ENCODE measurements at places on chromosomes 12 and 14.

DNA sequence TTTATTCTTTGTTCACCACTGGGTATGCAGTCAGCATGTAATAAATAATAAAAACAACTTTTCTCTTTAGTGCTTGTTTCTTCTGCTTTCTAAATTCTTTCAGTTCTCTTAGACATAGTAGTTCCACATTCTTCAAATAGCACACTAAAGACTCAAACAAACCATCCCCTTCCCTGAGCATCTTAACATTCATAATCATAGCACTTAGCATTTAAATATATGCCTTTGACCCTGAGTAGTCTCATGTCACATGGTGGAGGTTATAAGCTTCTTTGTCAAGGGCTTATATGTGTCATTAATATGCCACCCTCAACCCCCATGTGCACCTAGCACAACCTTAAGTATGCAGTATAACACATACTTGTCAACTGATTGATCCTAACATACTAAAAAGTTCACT lies 212.7 kb downstream of the PHLDA1 start:
- DNase-seq: no peak

DNA sequence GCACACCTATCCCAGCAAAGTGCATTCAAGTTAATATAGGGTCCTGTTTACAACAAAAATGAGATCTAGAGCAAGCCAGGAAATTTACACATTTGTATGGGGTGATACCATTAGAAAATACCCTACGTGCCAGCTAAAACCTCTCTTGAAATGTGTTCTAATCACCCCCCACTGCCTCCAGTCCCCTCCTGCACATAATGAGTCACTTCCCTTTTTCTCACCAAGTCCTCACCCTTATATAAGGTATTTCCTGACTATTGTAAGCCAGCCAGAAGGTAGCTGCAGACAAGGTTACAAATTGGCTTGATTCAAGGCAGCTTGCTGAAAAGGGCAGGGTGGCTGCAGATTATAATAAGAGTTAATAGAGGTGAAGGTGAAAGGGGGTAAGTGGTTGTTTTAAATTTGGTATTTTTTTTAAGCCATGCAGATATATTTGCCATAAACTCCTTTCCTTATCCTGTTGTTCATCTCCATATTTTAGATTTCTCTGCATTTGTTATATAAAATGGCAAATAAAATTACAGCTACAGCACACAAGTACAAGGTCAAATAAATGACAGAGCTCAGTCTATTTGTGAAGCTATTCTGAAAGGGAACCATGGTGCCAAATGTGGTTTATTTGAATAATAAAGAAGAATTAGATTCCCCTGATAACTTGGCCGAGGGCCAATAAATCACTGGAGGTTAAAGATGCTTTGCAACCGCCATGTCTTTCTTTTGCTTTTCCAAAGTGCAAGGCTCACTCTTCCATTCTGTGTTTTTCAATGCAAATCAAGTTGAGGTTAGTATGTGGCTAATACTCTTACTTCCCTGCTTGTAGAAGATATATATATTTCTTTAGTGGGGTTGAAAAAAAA lies 385.9 kb downstream of the EGLN3 start:
- no peak for DNase-seq

GRCh38 chr14:73468828-73469375 lies 10.6 kb upstream of the NUMB start:
- DNase-seq: no peak

- DNase-seq: no peak
These were observed 25.1 kb downstream of the FGFR1OP2 start for GRCh38 chr12:26963413-26963812.

DNA sequence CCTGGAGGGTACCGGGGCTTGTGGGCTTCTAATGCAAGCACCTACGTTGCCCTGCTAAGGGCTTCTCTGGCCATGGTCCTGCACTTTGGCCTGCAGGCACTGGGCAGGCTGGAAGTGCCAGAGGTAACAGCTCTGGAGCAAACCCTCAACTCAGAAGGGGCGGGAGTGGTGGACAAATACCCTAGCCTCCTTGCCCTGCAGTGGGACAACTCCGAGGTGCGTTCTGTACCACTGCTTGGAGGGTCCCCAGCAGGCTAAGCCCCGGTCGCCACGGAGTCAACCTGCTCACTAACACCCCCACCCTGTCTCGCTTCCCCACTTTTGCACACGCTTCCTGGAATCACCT lies 20.4 kb upstream of the BEGAIN start:
- DNase-seq: no peak

DNA sequence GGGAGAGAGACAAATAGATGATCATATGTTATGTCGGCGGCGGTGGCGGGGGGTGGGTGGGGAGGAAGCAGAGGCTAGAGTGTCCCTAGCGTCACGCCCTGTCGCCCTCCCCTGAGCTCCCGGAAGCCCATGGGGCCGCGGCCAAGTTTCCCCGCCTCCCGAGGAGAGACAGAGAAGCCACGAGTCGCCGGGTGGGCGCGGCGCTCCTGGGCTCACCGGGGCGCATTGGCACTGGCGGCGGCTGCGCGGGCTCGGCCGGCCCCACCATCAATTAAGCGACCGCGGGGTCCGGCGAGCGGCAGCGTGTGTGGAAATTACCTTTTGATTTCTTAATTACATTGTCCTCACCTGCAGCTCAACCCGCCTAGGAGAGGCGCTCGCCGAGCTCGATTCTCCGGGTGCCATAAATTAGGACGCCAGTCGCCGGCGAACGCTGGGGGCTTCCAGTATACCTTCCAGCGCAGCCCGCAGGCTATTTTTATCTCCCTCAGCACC lies 119.9 kb upstream of the LHX5 start:
- peak; percentile 62 for DNase-seq

- DNase-seq: no peak
These were observed 200.1 kb downstream of the DAD1 start for GRCh38 chr14:22388669-22389595.

DNA sequence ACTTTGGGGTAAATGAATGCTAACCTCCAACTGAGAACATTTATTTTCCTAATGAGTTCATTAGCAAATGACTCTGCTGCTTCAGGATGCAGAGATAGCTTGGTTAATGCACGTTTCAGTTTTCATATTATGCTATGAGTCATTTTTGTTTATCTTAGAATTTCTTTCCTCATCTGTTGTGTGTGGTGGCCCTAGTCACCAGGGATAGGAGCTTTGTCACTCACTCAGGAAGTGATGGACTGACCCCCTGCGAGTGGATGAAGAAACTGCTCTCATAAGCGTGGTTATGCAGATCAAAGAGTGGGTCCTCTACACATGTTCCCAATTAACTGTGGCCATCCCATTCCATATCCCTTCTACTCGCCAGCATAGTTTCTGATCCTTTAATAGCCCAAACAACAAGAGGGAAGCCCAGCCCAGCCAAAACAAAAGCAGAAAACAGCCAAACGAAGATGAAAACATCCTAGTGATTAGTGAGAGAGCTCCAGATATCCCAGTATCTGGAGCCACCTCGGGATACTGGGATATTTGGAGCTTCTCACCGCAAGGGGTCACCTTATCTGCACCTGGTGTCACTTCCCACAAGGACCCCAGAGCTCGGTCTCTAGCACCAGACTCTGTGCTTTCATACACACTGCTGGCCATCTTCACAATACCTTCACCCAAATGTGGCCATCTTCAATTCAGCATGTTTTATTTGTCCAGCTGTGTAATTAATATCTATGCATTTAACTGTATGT lies 8.6 kb downstream of the TC2N start:
- DNase-seq: no peak

GRCh38 chr14:29348504-29348903 lies 579.1 kb downstream of the PRKD1 start:
- DNase-seq: no peak

- DNase-seq: no peak
These were observed 4.8 kb downstream of the ENTPD5 start for GRCh38 chr14:74014299-74014698.

GRCh38 chr12:47821346-47821706 lies 1.6 kb upstream of the HDAC7 start:
- DNase-seq: no peak

- DNase-seq: no peak
These were observed 475.4 kb downstream of the NPAS3 start for GRCh38 chr14:33414041-33414440.

- no peak for DNase-seq
These were observed 946 bp downstream of the RNU4-2 start for GRCh38 chr12:120290609-120291305.

GRCh38 chr14:55769877-55770276 lies 189.9 kb downstream of the KTN1 start:
- DNase-seq: no peak

DNA sequence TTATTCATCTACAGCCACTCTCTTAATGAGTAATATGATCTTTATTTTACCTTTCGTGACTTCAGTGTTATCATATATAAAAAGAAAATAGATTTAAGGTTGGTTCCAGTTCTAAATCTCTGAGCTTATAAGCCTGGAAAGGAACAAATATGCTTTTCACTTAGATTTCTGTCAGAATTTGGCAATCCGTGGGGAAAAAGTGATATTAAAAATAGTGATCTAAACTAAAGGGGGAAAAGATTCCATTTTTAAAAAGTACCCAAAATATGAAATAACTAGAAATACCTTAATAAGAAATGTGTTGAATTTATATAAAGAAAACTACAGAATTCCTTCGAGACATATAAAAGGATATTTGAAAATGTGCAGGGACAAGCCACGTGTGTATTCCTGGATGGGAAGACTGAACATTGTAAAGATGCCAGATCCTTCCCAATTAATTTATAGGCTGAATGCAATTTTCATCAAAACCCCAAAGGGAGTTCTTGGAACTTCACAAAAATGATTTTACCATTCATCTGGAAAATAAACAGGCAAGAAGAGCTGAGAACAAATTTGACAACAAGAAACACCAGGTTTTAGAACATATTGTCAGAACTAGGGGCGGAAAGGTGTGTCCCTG lies 142.5 kb downstream of the EFCAB11 start:
- DNase-seq: no peak

GRCh38 chr14:52949711-52950409 lies 990 bp downstream of the FERMT2 start:
- no peak for DNase-seq

- DNase-seq: no peak
These were observed 7.6 kb downstream of the CEP170B start for GRCh38 chr14:104872469-104873341.

- no peak for DNase-seq
These were observed 36.0 kb downstream of the MAP1LC3B2 start for GRCh38 chr12:116595186-116595585.

GRCh38 chr14:103257211-103257962 lies 76.7 kb upstream of the EIF5 start:
- peak; percentile 57 for DNase-seq

GRCh38 chr14:51129130-51129529 lies 34.2 kb upstream of the TRIM9 start:
- no peak for DNase-seq

GRCh38 chr14:100020629-100021028 lies 44.6 kb upstream of the EVL start:
- no peak for DNase-seq

DNA sequence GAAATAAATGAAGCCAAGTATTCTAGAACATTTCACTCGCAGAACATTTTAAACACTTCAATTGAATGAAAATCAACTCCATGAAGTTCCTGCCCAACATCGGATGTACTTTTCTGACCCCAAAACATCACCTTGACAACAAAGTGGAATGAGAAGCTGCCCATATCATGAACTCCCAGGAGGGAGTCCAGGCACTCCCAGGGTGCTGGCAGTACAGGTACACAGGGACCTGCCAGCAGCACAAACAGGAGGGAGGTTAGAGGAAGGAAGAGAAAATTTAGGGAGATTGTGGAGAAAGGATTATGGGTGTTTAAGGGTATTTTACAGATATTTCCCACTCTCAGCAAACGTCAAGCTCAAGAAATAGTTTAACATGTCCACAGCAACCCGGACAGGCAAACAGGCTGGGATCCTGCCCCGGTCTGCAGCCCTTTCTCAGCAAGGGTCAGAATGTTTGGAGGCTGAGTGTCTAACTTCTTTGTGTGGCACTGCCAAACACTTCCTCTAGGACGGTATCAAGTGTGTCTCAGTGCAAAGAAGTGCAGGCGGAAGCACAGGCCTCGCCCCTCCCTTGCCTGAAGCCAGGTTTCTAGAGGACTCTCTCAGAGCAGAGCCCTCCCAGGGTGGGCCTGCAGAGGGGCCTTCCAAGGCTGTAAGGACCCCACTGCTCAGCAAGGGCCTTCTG lies 72.2 kb downstream of the SETD3 start:
- no peak for DNase-seq

DNA sequence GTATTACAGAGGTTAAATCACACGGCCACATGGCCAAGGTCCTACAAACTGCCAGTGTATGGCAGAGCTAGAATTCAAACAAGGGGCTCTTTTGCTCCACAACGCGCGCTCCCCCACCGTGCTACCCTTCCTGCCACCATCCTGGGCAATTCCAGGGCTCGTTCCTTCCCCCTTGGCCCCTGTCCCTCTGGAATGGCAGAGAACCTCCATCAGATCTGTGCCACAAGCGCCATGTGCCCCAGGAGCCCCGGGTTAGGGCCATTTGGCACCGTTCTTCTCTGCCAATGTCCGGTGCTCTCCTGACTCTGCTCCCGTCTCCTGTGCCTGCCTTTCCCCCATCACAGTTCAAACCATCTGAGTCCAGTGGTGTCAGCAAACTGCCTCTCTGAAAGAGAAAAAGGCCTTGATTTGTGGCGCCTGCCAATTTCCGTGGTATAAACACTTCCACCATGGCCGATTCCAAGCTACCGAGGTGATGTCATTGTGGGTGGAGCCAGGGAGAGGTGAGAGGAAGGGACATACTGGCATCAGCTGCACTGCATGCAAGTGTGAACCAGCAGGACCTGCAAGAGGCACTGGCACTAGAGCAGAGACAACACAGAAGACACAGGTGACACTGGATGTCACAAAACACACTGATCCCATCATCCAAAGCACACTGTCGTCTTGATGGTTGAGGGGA lies 163.1 kb downstream of the CALM1 start:
- no peak for DNase-seq

DNA sequence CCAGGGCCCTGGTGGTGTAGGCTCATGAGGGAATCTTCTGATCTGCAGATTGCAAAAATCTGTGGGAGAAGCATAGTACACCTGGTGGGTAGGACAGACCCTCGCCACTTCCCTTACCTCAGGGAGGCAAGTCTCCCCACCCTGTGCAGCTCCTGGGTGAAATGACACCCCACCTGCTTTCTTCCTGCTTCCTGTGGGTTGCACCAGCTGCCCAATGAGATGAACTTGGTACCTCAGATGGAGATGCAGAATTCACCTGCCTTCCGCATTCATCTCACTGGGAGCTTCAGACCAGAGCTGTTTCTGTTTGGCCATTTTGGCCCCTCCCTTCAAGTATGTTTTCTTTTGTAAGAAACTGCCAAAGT lies 4.7 kb downstream of the CLEC2D start:
- DNase-seq: no peak

Measured in NCI-H1694 (cell line).